ENCODE measurements at places on chromosomes 7 and 10.

GRCh38 chr7:106788637-106789036 lies 76.4 kb upstream of the PIK3CG start:
- DNase-seq: no peak

DNA sequence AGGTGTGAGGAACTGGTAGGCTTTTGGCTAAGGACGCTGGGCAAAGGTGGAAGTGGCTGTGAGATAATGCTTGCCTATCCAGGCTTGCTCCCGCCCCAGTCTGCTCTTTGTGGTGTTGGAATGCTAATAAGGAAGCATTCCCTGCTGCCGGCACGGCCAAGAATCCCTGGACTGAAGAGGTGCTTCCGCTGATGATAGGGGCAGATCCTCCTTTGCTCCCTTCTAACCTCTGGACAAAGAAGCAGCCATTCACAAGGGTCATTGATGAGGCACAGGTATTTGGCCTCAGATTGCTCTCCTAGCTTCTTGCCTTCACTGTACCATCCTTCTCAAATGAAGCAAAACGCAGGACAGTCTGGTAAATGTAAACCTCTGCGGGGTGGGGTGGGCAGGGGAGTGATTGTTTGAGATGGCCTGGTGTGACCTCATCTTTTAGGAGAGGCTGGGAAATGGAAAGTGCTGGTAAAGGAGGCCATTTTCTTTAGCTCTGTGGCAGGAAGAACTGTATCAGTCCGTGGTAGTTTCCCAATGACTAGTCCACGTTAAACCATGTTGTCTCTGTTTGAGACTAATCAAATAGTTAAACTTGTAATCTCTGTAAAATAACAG lies 1.7 kb downstream of the PGAM1 start:
- DNase-seq: no peak

- no peak for DNase-seq
Observed at GRCh38 chr10:51382181-51382580, 307.9 kb downstream of the PRKG1 start.

DNA sequence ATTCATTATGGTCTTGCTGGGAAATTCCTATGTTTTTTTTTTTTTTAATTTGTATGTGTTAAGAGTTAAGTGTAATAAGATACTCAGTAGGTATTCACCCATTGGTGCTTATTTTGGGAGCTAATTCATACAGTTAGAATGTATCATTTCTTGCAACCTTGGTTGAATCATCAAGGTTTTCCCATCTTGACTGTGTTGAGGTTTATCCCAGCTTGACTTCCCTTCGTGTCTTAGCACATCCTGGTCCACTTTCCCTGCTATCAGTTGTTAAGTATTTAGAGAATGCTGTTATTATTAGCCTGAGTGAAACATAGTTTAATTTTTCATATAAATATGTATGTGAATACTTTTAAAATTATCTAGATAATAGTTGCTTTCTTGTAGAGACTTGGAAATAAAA lies 20.8 kb downstream of the RALA start:
- DNase-seq: no peak

DNA sequence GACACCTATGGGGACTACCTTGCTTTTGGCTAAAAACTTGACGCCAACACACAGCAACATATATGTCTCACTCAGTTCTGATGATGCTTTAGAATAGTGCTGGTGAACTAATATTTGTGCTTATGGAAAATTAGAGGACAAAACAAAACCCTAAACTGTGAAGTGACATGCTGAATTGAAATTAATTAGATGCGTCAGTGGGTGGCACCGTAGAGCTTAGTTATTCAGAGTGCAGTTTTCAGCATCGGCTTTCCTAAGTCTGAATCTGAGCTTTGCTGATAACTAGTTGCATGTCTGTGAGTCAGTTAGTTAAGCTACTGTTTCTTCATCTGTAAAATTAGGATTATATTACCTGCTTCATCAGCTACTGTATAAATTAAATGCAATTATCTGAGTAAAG lies 245.0 kb upstream of the SORCS1 start:
- no peak for DNase-seq

DNA sequence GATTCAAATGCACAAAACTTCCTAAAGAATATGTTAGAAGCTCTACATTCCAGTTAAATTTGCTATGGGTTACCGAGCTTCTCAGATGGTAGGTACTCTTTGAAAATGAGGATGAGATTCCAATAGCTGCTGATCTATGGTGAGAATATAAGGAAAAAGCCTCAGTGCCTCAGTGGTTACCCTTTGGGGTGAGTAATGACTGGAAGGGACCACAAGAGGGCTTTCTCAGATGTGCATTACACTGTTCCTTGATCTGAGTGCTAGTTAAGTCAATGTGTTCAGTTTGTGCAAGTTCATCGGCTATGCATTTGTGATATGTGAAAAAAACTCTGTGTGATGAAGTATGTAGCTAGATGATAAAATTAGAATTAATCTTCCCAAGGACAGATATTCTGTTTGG lies 3.5 kb downstream of the NRCAM start:
- DNase-seq: no peak

DNA sequence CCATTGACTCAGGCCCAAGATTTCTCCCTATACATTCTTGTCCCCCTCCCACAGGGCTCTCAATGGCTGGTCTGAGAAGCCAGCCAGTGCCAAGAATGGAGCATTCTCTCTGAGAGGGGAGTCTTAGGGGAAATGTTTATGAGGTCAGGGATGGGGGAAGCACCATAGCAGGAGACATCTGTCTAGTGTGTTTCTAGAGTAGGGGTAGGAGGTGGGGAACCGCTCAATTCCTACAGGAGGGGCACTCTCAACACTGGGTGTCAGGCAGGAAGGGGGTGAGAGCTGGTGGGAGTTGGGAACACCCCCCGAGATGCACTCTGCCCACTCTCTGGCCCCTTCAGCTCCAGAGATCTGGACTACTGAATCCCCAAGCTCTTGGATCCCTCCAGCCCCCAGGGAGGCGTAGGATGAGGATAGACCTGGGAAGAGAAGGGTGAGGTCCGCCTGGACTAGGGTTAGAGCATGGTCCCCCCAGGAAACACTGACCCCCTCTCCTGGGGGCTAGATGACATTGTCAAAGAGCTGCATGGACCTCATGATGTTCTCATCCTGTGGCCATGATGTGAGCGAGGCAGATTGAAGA lies 8.7 kb upstream of the OGA start:
- DNase-seq: no peak

- no peak for DNase-seq
Observed at GRCh38 chr7:38453168-38453567, 178.0 kb downstream of the AMPH start.

- DNase-seq: no peak
Observed at GRCh38 chr10:91636892-91637291, 4.0 kb upstream of the PPP1R3C start.

DNA sequence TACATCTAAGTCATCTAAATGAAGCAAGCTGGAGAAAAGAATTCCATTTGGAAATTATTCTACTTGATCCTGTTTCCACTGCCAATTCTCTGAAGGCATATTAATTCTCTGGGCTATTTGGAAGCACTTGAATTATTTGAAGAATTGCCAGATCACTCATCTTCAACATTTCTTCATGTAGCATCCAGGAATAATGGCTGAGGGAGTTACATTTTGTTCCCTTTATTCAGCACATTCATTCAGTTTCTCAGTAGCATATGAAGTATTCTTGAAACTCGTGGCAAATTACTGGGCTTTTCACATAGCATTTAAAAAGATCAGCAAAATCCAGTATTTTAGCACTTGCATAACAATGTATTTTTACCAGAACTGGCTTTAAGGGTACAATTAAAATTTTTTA lies 127.1 kb upstream of the VIPR2 start:
- no peak for DNase-seq

GRCh38 chr7:154620141-154620755 lies 382.7 kb downstream of the PAXIP1 start:
- no peak for DNase-seq

DNA sequence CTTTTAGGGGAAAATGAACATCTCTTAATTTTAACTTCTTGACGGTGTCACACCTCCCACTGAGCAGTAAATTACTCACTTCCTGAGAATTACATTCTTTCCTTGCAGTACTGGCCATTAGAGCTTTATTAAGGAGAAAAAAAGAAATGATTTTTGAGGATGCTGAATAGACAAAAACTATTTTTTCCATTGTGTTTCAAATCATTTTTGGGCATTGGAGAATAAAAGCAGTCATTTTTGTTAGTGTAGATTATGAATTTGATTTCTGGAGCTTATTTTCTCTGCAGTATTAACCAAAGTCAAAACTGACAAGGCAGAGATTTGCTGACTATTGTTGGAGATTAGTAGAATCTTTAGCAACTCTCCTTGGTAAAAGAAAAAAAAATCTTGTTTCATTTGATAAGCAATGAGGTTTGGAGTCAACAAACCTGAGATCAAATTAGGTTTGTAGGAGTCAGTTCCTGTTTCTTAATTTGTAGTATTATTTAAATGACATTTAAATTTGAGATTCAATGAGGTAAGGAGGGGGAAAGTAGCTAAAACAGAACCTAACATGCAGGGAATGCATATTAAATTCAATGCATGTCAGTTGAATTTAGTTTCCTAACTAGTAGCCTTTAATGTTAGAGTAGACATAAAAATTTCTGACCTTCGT lies 70.6 kb downstream of the AP3M1 start:
- no peak for DNase-seq

DNA sequence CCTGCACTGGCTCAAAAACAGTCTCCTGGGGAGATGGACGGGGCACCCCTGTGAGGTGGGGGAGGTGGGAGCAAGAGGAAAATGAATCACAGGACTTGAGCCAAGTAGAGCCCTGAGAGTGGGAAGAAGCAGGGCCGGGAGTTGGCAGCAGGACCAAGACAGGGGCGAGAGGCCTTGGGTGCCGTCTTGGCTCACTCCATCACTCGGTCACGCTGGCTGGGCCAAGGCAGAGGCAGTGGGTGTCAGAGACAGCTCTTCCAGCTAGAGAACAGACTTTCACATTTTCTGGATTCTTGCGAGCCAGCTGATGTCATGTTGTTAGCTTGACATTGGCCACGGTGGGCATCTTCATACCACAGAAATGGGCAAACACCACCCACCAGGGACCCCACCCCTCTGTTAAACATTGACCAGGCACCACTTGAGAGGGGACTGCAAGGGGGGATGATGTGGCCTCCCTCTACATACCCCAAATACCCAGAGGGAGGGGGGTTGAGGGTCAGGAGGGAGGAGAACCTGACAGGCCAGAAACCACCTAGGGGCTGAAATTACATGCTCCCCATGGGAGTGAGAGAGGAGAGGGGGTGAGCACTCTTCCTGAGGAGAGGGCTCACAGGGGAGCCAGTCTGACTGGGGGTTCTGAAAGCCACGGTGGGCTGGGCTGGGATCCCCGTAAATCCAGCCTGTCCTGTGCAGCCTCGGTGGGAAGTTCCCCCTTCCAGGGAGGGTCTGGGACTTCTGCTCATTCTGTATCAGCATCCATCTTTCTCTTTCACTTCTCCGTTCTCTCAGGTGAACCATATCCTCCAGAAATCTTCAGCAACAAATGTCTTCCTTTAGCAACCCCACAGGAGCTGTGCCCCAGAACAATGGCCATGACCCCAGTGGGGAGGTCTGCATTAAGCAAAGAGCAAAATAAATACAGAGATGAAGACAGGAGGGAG lies 19.6 kb downstream of the CAMK2B start:
- DNase-seq: no peak

DNA sequence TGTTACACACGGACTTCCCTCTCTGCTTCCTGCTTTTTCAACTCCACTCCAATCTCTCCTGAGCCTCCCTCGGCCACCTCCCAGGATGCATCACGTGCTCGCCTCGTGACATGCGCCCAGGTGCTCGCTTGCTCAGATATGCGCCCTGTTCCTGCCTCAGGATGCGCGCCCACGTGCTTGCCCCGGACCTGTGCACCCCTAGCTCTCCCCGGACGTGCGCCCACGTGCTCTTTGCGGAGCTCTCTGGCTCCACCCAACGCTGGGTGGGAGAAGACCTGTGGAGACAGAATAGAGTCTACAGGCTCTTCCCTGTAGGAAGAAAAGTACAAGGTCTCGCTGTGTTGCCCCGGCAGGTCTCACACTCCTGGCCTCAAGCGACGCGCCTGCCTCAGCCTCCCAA lies 23.1 kb downstream of the PARD3 start:
- no peak for DNase-seq

DNA sequence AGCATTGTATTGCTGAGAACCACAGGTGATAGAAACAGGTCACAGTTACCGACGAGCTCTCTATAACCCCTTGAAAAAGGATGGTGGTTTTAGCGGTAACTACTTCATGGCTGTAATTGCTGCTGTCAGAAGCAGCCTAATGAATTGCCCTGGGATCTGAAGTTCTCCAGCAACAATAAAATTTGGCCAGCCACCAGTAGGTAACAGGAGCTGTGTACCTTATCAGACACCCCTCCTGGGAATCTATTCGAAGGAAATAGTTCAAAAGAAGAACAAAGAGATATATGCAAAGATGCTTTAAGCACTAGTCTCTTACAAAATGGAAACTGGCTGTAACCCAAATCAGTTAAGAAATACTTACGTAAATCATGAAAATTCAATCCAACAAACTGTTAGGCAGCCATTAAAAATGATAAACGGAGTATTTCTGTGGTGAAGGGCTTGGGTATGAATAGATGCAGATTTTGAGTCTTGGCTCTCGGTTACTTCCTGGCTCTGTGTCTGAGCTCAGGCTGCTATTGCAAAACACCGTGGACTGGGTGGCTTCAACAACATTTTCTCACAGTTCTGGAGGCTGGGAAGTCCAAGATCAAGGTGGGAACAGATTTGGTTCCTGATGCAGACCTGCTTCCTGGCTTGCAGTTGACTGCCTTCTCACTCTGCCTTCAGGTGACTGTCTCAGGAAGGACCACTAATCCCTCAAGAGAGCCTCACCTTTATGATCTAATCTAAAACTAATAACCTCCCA lies 1.6 kb downstream of the MSRB2 start:
- DNase-seq: no peak

- no peak for DNase-seq
Observed at GRCh38 chr7:100342765-100343164, 15.2 kb upstream of the PILRB start.

- no peak for DNase-seq
Observed at GRCh38 chr10:97412891-97413304, 11.8 kb upstream of the RRP12 start.

GRCh38 chr7:6148724-6149360 lies 117.7 kb downstream of the ANKRD61 start:
- DNase-seq: no peak

DNA sequence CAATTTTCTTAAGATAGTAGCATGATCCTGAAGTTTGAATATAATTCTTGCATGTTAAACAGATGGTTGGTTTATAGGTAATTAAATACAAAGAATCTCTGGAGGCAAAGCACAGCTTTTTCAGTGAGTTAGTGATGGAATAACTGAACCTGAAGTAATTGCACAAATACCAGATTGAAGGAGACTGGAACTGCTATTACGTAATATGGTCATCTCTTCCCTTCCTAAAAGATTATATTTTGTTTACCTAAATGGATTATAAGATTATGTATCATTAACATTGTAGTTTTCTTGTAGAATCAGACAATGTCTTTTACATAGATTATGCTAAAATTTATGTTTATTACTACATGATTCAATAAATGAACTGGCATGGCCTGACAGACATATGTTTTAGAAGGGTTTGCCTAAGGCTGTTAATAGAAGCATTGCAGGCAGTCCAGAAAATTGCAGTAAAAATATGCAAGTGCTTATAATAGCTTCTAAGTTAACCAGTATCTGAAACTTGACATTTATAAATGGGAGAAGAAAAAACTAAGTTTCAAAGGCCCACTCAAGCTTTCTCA lies 35.8 kb upstream of the GPR37 start:
- DNase-seq: no peak

Data from CD4-positive, alpha-beta T cell treated with Interleukin-15 for 1 hour (primary cell).